ENCODE measurements at places on chromosomes 1 and 21. TPM values are rescaled to one million over a fixed set of nuclear protein-coding genes. Genes with fewer than 3 reads are reported as not detected.

The LCE1A gene
- not detected for total RNA-seq

The GPR3 gene
- 0.37 TPM for total RNA-seq

The CHIA gene
- total RNA-seq = not detected

The C4BPA gene
- not detected for total RNA-seq

The IVL gene
- 1.7 TPM for total RNA-seq

The OR2T35 gene
- not detected for total RNA-seq

The COP1 gene
- total RNA-seq = 61.1 TPM

The TMEM240 gene
- 7.2 TPM for total RNA-seq

The OR10J1 gene
- total RNA-seq = 0.25 TPM

The POGZ gene
- total RNA-seq = 18.0 TPM

The MIXL1 gene
- 0.12 TPM for total RNA-seq

The CFAP107 gene
- 0.12 TPM for total RNA-seq

The SPRR3 gene
- total RNA-seq = not detected

The CA14 gene
- total RNA-seq = 0.11 TPM

The CFAP45 gene
- total RNA-seq = 1.1 TPM

The UBASH3A gene
- total RNA-seq = not detected

The AKIRIN1 gene
- total RNA-seq = 36.9 TPM

The BRINP3 gene
- total RNA-seq = not detected

The FGGY gene
- 25.0 TPM for total RNA-seq

The KPRP gene
- not detected for total RNA-seq

The LAD1 gene
- total RNA-seq = not detected

The GPR52 gene
- total RNA-seq = 0.89 TPM

The SELE gene
- total RNA-seq = not detected

The FMO5 gene
- 0.77 TPM for total RNA-seq

The VCAM1 gene
- total RNA-seq = 3.0 TPM

The MROH9 gene
- total RNA-seq = under 0.01 TPM

The F3 gene
- total RNA-seq = 16.9 TPM

The GSTM5 gene
- total RNA-seq = 1.00 TPM

The ALX3 gene
- total RNA-seq = not detected

The MAGOH gene
- 44.9 TPM for total RNA-seq

The KRTAP19-5 gene
- not detected for total RNA-seq

The HRNR gene
- total RNA-seq = not detected

The RHBDL2 gene
- 0.25 TPM for total RNA-seq

The AHDC1 gene
- total RNA-seq = 7.2 TPM

The VSIG8 gene
- total RNA-seq = 0.12 TPM

Measured in uterine smooth muscle cell (primary cell).